ENCODE measurements at places on chromosomes 12 and 14. TPM values are rescaled to one million over a fixed set of nuclear protein-coding genes. Genes with fewer than 3 reads are reported as not detected.

The ZNF891 gene
- 0.02 TPM for total RNA-seq

The ESR2 gene
- 0.32 TPM for total RNA-seq

The ESPL1 gene
- total RNA-seq = 50.3 TPM

DNA sequence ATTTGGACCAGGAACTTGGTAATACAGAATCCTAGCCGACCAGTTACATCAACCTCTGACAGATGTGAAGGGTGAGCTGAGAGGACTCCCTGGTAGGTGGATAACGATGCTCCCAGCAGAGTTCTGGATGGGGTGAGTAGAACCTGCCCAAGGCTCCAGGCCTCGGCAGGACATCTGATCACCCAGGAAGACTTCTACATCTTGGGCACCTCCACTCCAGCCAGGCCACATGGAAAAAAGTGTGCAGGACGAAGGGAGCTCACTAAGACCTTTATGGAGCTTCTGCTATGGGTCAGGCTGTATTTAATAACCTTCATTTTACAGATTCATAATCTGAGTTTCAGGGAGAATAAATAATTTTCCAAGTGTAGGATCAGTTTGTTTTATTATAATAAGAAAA, 1028.7 kb downstream of the BCL11B start:
- no peak overlapping the region for H3K27ac ChIP-seq
- H3K4me3 ChIP-seq = no peak overlapping the region
- no peaks in the 10 kb centered on the region for H3K36me3 ChIP-seq
- DNase-seq = no peak
- H3K27me3 ChIP-seq = no peaks in the 10 kb centered on the region

DNA sequence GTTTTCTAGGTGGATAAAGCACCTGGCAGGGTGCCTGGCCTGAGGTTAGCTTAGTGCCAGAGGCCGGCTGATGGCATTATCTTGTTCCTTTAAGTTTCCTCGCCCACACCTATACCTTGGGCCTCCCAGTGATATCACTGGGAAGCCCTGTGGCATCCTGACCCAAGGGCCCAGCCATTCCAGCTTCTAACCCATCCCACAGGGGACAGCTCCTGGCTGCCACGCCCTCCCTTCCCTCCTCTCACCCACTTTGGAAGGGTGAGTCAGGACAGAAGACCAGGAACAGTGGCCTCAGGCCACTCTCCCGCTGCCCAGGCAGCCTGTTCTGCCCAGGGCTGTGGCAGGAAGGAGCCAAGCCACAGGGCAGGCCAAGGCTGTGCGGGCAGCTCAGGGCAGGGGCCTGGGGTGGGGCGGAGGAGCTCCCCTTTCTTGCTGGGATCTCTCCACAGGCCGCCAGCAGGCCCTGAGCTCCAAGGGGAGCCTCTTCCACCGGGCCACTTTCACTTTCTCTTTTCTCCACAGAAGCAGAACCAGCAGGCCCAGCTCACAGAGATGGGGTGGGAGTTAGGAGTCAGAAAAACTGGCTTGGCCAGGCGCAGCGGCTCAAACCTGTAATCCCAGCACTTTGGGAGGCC, 75.1 kb downstream of the IRF2BPL start:
- H3K27ac ChIP-seq = peak overlapping the region; percentile 100
- no peaks in the 10 kb centered on the region for H3K36me3 ChIP-seq
- peak; percentile 81 for DNase-seq
- H3K4me3 ChIP-seq = peak overlapping the region; percentile 42
- peaks cover 99% of the 10 kb centered on the region for H3K4me1 ChIP-seq

- peaks cover 28% of the 10 kb centered on the region for H3K27me3 ChIP-seq
- peaks cover 3% of the 10 kb centered on the region for H3K4me1 ChIP-seq
- H3K36me3 ChIP-seq = no peaks in the 10 kb centered on the region
- DNase-seq = peak; percentile 12
- no peak overlapping the region for H3K27ac ChIP-seq
Observed at GRCh38 chr12:9751204-9752144, 9.2 kb downstream of the CD69 start.

- H3K36me3 ChIP-seq = no peaks in the 10 kb centered on the region
- no peaks in the 10 kb centered on the region for H3K27me3 ChIP-seq
- no peak overlapping the region for H3K27ac ChIP-seq
Observed at GRCh38 chr12:92088805-92089204, 56.8 kb downstream of the BTG1 start.

- H3K27ac ChIP-seq = no peak overlapping the region
- H3K36me3 ChIP-seq = no peaks in the 10 kb centered on the region
- H3K4me3 ChIP-seq = no peak overlapping the region
- peaks cover 8% of the 10 kb centered on the region for H3K4me1 ChIP-seq
Observed at GRCh38 chr12:52455821-52456220, 3.9 kb upstream of the KRT6B start.

GRCh38 chr14:103341250-103342129, 7.5 kb downstream of the EIF5 start:
- H3K4me3 ChIP-seq = no peak overlapping the region
- H3K27me3 ChIP-seq = no peaks in the 10 kb centered on the region
- H3K4me1 ChIP-seq = no peaks in the 10 kb centered on the region
- DNase-seq = no peak
- no peak overlapping the region for H3K27ac ChIP-seq

GRCh38 chr12:96034621-96035282, 635 bp downstream of the LTA4H start:
- H3K27ac ChIP-seq = peak overlapping the region; percentile 71
- peaks cover 12% of the 10 kb centered on the region for H3K4me1 ChIP-seq
- no peaks in the 10 kb centered on the region for H3K36me3 ChIP-seq
- peak overlapping the region; percentile 83 for H3K4me3 ChIP-seq
- DNase-seq = no peak

- no peaks in the 10 kb centered on the region for H3K27me3 ChIP-seq
- no peaks in the 10 kb centered on the region for H3K36me3 ChIP-seq
- peaks cover 34% of the 10 kb centered on the region for H3K4me1 ChIP-seq
- H3K4me3 ChIP-seq = peak overlapping the region; percentile 95
- DNase-seq = no peak
- peak overlapping the region; percentile 76 for H3K27ac ChIP-seq
Observed at GRCh38 chr12:46267575-46267824, 1.3 kb downstream of the SLC38A1 start.

DNA sequence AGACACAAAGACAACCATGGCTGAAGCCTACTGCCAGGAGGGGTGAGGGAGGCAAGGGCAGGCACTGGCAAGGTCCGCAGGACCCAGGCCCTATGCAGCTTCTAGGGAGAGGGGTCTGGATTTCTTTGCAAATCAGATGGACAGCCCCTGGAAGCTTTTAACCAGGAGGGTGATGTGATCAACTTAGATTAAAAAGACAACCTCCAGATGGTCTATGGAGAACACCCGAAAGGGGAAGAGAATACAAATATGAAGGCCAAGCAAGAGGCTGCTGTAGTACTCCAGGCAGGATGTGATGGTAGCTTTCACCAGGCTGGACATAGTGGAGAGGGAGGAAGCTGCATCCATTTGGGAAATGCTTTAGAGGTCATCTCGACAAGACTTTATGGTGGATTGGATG, 83.3 kb upstream of the TSPAN11 start:
- DNase-seq = no peak
- no peaks in the 10 kb centered on the region for H3K36me3 ChIP-seq
- H3K27ac ChIP-seq = no peak overlapping the region
- no peaks in the 10 kb centered on the region for H3K27me3 ChIP-seq

Data from HCT116 (cell line).